ENCODE measurements at places on chromosomes 4 and X.

GRCh38 chr4:163085085-163085484, 81.6 kb downstream of the NAF1 start:
- no peak for DNase-seq

DNA sequence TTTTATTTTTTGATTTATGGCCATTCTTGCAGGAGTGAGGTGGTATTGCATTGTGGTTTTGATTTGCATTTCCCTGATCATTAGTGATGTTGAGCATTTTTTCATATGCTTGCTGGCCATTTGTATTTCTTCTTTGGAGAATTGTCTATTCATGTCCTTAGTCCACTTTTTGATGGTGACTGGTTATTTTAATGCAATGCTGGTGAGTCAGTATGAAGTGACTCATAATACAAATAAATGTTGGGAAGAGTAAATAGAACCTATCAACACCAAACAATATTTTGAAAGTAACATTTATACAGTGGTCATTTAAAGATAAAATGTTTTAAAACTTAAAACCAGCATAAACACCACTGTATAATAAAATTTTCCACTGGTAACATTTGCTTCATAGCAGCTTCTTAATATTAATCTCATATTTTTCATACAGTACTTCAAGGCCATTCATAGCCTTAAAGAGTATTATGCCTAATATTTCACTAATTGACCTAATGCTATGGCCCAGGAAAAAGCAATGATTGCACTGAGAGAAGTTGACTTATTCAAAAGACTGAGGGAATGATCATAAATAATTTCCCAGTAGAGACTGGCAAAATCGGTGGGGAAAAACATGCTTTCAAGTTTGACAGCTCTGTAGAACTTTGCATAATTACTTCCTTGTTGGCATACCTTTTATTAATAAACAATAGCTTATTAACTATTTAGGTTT, 33.9 kb downstream of the CASK start:
- DNase-seq = no peak

GRCh38 chr4:88674979-88675378, 22.6 kb downstream of the NAP1L5 start:
- no peak for DNase-seq

- no peak for DNase-seq
These were observed 141.4 kb downstream of the AMELX start for GRCh38 chrX:11434607-11435006.

- DNase-seq = no peak
These were observed 20.2 kb upstream of the RBPJ start for GRCh38 chr4:26300314-26301307.

DNA sequence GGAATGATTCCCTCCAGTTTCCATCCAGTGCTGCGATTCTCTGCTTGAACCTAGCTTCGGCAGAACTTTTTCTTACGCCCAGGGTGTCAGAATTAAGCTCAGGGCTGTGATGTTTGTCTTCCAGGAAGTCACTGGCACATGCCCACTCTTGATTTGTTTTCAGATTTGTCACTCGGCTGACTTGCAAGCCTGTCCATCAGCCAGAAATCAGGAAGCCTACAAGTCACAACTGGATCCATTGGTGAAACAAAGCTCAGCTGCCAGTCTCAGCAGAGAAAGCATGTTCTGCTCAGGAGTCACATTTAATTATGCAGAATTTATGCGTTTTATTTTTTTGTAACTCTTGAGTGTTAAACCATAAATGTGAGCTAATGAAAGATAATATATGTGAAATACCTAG, 38.2 kb upstream of the PNPLA4 start:
- no peak for DNase-seq

DNA sequence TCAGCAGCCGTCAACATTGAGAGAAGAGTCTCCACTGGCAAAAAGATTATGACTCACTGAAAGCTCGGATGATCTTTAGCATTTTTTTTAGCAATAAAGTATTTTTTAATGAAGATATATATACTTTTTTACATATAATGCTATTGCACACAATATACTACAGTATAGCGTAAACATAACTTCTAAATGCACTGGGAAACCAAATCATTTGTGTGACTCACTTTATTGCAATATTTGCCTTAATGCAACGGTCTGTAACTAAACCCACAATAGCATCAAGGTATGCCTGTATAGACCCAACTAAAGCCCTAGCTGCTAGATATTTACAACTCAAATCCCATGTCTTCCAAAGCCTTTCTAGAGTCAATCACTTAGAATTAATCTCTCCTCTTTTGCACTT, 52.3 kb upstream of the EDNRA start:
- no peak for DNase-seq

GRCh38 chr4:110460074-110460746, 15.7 kb upstream of the ENPEP start:
- DNase-seq = no peak

DNA sequence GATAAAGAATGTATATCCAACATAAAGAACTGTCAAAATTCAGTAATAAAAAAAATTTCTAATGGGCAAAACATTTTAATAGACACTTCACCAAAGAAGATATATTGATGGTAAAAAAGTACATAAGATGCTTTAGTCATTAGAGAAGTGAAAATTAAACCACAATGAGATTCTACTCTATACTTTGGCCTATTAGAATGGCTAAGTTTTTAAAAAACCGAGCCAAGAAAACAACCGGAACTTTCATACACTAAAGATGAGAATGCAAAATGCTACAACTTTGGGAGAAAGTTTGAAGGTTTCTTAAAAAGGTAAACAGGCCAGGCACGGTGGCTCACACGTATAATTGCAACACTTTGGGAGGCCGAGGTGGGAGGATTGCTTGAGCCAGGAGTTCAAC, 20.8 kb downstream of the CNOT6L start:
- DNase-seq = no peak

GRCh38 chr4:77787969-77788368, 31.2 kb downstream of the CNOT6L start:
- no peak for DNase-seq

DNA sequence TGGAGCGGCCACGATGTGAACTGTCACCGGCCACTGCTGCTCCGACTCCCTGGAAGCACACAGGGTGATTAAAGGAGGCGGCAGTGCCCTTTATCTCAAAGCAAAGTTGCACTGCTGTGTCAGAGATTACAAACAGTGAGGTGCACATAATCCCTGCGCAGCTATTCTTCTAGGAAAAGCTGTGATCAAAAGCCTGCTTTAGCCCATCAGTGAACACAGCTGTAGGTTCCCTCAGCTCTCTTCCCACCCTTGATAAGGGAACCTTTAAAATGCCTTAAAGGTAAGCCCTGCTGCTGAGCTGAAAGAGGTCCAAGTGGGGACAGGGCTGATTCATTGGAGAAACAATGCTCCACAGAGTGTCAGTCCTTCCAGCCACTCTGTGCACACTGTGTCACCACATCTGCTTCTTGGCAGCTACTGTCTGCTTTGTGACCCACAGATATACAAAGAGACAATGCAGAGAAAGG, 127.6 kb downstream of the EIF4E start:
- DNase-seq = no peak

GRCh38 chr4:154049457-154050181, 260.7 kb upstream of the SFRP2 start:
- DNase-seq = no peak

DNA sequence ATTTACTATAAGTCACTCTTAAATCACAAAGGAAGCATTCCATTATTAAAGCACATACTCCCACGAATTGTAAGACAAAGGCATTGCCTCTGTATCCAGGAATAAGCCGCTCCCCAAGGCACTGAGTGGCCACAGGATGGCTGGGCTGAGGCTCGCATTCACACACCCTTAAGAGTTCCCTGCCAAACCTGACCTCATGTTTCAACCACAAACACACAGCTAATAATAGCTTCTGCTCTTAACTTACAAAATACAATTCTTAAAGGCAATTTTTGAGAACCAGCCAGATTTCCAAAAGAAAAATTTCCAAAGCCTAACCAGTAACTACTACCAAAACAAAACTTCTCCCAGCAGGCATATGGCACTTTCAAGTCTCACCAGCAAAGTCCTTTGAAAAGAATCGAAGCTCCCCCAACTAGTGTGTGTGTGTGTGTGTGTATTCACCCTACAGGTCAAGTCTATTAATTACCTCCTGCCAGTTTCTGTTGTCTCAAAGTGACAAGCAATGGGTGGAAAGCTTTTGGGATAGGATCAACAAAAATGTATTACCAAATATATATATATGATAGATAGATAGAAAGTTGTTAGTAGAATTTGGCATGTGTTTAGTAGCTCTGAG, 36.0 kb downstream of the ARHGAP6 start:
- DNase-seq = no peak

GRCh38 chr4:67250131-67250896, 295.0 kb downstream of the CENPC start:
- DNase-seq = no peak

GRCh38 chr4:53307210-53307609, 58.7 kb downstream of the SCFD2 start:
- no peak for DNase-seq

- no peak for DNase-seq
These were observed 930.7 kb upstream of the HS3ST1 start for GRCh38 chr4:12359420-12359819.

DNA sequence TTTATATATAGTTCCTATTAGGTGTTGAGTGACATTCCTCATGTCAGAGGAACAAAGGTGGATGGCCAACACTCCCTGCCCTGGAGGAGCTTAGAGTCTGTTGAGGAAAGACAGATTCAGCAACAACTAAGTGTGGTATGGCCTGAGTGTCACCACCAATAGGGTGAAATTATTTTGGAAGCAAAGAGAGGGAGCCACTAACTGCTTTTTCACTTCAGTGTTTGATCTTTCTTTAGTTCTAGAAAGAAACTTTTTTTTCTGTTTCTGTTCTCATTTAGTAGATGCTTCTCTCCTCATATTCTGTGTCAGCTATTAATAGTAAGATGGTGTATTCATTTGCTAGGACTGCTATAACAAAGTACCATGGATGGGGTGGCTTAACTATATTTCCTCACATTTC, 81.5 kb downstream of the ARX start:
- DNase-seq = no peak

DNA sequence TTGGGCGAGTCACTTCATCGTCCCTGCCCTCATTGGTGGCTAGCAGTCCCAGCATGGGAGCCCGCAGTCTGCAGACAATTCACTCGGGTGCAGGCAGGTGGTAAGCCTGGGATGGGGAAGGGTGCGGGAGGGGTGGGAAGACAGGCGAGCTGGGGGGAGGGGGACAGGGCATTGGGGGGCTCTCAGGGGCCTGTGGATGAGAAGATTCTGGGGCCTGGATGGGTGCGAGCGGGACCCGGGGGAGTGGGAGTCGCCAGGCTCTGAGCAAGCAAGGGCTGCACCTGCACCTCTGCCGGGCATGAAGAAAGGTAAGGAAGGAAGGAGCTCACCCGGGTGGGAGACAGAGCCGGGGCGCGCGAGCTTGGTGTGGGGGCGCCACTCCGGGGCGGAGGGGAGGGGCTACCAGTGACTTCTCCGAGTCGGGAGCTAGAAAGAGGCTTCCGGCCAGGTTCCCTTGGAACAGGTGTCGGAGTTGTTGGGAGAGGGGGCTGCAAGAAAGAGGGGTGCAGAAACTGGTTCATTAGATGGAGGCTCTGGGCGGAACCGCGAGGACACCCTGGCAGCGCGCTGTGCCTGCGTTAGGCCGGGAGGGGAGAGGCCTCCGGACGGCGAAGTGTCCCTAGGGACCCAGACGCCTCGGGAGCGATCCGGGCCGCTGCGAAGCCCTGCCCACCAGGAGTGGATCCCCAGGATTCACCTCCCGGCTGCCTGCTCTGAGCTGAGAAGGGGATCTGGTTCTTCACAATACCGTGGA, 103.4 kb upstream of the PDLIM3 start:
- no peak for DNase-seq

- no peak for DNase-seq
These were observed 345.9 kb downstream of the FSTL5 start for GRCh38 chr4:161817914-161818313.

DNA sequence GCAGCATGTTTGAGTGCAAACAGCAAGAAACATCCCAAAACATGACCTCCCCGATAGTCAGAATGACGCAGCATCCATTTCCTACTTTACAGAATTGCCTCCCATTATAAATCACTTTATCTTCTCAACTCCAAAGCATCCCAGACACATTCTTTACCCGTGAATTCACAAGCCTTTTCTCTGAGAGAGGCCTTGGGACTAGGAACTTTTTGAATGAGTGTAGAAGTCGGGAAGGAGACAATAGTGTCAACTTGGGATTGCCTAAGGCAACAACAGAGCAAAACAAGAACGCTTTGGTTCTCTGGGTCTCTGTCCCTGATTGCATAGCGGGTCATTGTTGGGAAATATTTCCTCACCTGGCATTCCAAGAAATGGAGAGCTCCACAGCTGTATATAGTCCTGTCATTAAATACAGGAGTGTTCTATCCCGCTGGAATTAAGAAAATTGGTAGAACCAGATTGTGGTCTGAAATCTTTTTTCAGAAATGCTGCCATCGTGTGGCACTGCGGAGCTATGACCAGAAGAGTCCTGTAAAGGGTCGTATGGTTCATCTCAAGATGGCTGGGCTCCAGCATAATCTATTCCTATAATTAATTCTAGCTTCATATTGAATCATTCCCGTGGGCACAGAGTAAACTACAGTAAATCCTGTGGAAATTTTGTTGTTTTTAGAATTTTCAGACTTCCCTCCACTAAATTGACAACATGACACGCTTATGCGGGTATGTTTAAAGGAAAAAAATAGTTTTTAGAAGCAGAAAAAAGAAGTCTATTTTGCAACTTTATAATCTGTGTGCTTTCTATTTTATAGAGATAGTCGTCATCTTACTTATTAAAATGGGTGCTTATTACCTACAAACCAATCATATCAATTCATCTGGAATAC, 2.0 kb upstream of the SPP1 start:
- peak; percentile 81 for DNase-seq

GRCh38 chr4:82785611-82786400, 12.8 kb downstream of the SCD5 start:
- DNase-seq = peak; percentile 22

GRCh38 chr4:78796526-78796925, 20.4 kb downstream of the BMP2K start:
- no peak for DNase-seq

DNA sequence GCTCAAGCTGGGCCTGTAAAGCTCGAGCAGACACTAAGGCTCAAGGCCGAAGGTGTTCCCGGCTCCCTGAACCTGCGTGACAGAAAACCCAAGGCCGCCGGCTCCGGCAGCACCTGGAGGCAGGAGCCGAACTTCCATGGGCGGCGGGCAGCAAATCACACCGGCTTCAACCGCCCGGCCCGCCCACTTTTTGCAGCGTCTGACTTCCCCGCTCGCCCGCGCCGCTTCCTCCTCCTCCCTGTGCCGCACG, 940 bp upstream of the NSD2 start:
- peak; percentile 83 for DNase-seq

- peak; percentile 52 for DNase-seq
These were observed 24.8 kb upstream of the ACSL1 start for GRCh38 chr4:184850431-184851199.

DNA sequence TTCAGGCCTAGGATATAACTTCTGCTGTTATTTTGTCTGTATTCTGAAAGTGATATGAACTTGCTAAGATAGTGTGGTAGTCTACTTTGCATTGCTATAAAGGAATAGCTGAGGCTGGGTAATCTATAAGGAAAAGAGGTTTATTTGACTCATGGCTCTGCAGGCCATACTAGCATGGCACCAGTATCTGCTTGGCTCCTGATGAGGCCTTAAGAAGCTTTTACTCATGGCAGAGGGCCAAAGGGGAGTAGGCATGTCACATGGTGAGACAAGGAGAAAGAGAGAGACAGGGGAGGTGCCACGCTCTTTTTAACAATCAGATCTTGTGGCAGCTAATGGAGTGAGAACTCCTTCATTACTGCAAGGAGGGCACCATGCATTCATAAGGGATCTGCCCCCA, 247.3 kb downstream of the GPAT3 start:
- no peak for DNase-seq

GRCh38 chr4:172780566-172781081, 388.0 kb upstream of the GALNT7 start:
- no peak for DNase-seq

GRCh38 chr4:7187691-7188090, 4.6 kb upstream of the SORCS2 start:
- DNase-seq = no peak
